ENCODE measurements at places on chromosomes 13 and 19.

DNA sequence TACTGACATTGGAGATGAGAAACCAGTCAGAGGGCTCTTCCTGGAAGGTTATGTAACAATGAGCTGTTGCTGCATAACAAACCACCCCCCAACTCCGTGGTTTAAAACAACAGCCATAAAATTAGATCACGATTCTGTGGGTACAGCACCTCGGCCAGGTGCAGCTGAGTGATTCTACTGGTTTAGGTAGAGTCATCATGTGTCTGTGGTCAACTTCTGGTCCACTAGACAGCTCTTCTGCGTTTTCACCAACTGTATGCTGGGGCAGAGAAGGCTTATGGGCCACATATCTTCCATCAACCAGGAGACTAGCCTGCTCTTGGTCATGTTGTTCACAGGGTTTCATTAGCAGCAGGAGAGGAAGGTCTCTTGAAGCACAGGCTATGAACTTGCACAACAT is 585.5 kb downstream of the KCTD12 start:
- no peak for DNase-seq

- no peak for DNase-seq
Measured at GRCh38 chr13:44921931-44922758, 67.1 kb downstream of the NUFIP1 start.

DNA sequence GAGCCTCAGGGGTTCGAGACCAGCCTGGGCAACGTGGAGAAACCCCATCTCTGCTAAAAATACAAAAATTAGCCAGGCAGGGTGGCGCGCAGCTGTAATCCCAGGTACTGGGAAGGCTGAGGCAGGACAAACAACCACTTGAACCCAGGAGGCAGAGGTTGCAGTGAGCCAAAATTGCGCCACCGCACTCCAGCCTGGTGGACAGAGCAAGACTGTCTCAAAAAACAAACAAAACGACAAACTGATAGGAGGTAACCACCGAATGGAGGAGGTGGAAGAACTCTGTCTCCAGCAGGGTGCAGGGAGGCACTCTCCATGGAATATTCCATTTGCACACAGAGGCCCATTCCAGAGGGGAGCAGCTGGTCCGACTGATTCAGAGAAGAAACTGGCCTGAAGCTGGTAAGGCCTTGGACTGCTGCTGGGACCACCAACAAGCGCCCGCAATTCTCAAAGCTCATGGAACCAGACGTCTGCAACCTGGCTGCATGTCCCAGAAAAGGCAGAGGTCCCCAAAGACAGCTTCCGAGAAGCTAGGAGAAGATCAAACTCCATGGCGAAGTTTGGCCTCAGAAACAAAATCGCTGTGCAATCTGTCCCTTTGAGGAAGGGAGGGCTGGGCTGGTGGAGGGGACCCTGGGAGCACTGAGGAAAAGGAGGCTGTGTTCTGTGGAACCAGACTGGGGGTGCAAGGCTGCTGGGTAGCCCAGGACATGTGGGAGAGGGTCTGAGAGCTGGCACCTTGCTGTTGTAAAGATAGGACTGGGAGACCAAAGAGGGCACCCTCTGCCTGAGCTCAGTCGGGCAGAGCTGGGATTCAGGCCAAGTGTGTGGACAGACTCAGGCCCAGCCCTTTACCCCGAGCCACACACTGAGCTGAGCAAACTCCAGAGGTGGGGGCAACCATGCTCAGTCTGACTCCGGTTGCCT is 35.2 kb downstream of the SLC25A42 start:
- DNase-seq, result no peak

GRCh38 chr13:80436571-80437169 is 95.7 kb upstream of the SPRY2 start:
- DNase-seq, result no peak

- no peak for DNase-seq
Measured at GRCh38 chr13:110716247-110716515, 2.7 kb downstream of the ING1 start.

GRCh38 chr19:802498-803098 is 5.3 kb downstream of the PTBP1 start:
- no peak for DNase-seq

GRCh38 chr19:37470216-37470615 is 1.1 kb downstream of the ZNF570 start:
- DNase-seq, result no peak

- DNase-seq, result peak; percentile 66
Measured at GRCh38 chr13:30308548-30308947, 1.2 kb upstream of the KATNAL1 start.

DNA sequence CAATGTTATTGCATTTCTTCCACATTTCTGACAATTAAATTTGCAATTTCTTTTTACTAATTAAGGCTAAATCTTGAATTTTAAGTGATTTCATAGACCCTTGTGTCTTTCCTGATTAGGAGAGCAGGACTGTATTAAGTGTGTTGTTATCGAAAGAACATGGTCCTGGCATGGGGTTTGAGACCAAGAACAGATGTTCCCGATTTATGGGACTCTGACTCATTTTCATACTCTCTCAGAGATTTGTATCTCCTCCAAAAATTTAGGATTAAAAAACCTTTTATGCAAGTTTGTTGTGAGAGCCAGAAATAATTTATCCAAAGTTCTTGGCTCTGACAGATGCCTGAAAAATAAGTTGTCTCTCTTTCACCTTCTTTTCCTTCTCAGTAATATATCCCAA is 589.3 kb upstream of the ARGLU1 start:
- no peak for DNase-seq

- DNase-seq, result no peak
Measured at GRCh38 chr13:80164462-80164861, 176.5 kb downstream of the SPRY2 start.

- no peak for DNase-seq
Measured at GRCh38 chr19:15235781-15236180, 3.5 kb upstream of the EPHX3 start.

GRCh38 chr13:59437544-59438301 is 726.0 kb downstream of the DIAPH3 start:
- DNase-seq, result no peak

DNA sequence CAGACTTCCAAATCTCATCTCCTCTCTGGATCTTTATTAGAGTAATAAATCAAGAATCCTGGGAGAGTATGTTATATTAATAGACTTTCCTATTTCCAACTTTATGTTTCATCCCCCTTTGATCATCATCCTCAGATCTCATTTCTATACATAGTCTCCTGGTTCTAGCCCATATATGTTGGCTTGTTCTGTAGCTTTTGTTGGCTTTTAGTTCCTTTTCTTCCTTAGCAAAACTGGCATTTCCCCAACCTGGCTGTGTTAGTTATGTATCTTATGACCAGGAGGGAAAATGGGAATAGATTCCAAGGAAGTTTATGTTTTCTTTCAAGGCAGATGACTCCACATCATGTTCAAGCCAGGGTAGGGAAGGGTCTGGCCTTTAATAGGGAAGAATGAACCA is 2464.5 kb downstream of the PCDH9 start:
- no peak for DNase-seq

DNA sequence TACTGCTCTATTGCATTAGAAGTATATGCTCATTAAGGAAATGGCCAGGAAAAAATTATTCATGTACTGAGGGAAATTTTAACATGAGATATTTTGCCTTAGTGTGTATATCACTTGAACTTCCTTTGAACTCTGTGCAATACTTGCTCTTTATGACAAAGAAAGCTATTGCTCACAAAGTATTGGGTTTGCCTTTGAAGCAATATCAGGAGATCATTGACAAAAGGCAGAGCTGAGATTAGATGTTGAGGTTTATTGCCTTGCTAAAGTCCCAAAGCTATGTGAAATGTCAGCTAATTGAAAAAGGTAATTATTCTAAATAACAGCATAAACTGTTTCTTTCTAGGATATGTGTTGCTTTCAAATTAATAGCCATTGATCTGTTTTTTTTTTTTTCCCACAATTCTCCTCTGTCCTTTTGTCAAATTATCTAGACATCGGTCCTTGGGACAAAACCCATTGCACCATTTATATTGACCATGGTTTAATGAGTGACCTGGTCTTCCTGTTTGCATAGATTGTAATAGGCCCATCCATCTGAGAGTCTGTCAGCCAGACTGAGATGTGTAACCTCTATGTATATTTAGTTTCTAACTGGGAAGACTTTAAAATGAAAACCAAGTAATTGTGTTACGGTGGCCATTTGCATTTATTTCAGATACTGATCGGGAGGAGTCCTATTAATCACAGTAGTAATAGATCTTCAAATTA is 752.7 kb upstream of the GPC6 start:
- DNase-seq, result no peak

- peak; percentile 54 for DNase-seq
Measured at GRCh38 chr19:8445488-8446001, 770 bp downstream of the HNRNPM start.

Data from hematopoietic multipotent progenitor cell treated with erythropoietin and hydrocortisone succinate and interleukin-3 and kit ligand, for 17 days (in vitro differentiated cells).